ENCODE measurements at places on chromosomes 16 and 17.

DNA sequence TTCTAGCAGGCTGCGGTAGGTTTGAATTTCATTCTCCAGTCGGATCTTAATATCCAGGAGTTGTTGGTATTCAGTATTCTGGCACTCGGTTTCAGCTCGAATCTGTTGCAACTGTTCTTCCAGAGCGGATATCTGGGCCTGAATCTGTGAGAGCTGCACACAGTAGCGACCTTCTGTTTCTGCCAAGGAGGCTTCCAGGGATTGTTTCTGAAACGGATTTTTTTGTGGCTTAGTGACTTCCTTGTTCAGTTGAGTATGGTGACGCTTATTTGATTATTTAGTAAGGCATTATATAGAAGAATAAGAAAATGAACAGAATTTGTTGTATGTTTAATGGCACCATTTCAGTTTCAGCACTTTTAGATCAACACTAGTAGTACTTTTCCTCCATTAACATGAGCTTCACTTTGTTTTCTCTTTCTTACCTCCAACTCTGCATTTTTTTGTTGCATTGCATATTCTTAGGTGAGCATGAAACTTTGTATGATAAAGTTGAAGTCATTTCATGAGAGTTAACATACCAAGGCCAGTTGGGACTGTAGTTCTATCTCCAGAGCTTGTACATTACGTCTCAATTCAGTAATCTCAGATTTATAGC, 2.8 kb downstream of the KRT10 start:
- DNase-seq = no peak

GRCh38 chr17:43936434-43936833, 5.8 kb downstream of the PPY start:
- DNase-seq = no peak

DNA sequence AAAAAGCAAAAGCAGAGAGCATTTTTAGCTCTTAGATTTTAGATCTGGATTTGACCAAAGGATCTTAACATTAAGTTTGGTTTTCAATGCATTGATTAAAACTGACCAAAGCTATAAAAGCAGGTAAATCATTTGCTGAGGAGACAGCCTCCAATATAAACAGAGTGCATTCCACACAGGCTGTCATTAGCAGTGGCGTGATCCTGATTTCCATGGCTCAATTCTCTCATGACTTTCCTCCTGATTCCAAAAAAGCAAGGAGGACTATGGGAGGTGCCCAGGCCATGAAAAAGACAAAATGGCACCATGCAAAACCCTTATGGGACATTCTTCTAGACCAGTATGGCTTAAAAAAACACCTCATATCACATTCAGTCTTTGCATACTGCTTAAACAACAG, 53.5 kb downstream of the PARN start:
- DNase-seq = no peak

GRCh38 chr17:67841992-67842391, 16.7 kb downstream of the BPTF start:
- DNase-seq = no peak

DNA sequence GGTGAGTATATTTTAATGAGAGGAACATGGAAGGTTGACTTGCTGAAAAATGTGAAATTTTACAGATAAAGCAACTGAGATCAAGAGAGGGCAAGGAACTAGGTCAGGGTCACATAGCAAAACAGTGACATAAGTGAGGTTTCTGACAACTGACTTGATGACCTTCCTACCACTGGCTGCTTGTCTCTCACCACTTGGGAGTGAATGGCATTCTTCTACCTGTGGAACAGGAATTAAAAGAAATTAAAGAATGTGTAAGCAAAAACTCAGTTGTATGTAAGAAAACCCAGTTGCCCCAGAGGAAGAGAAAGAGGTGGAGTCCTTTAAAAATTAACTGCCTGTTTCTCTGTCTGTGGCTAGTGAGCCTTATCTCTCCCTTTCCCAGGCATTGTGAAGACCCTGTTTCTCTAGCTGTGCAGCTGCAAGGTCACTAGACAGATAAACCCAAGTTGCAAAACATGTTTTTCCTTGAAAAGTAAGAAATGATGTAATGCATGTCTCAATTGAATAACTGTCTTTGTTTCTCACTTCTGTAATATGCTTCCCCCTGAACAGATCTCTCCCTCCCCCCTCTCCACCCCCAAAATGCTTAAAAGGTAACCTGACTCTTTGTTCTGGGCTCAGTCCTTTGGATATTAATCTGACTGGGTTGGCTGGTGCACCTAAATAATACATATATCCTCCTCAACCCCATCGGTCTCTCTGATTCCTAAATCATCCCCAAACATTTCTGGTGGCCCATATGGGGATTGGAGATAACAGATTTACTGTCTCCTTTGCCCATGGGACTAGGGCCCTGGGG, 23.4 kb downstream of the ACSM1 start:
- DNase-seq = no peak

DNA sequence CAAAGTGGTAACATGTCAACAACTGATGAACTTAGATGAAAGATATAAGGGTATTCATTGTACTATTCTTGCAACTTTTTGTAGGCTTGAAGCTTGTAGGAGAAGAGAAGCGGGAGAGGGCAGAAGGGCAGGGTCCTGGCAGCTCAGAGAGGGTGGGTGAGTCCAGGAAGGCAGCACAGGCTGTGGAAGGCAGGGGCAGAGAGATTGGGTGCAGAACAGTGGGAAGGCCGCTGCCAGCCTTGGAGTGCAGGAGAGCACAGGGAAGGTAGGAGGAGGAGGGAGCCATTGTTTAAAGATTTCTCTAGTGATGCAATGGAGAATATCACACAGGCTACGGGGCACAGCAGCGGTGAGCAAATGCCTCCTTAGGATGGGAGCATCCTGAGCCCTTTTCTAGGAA, 104.3 kb downstream of the N4BP1 start:
- DNase-seq = no peak

- DNase-seq = no peak
These were observed 9.7 kb upstream of the ARL5C start for GRCh38 chr17:39175695-39176093.

DNA sequence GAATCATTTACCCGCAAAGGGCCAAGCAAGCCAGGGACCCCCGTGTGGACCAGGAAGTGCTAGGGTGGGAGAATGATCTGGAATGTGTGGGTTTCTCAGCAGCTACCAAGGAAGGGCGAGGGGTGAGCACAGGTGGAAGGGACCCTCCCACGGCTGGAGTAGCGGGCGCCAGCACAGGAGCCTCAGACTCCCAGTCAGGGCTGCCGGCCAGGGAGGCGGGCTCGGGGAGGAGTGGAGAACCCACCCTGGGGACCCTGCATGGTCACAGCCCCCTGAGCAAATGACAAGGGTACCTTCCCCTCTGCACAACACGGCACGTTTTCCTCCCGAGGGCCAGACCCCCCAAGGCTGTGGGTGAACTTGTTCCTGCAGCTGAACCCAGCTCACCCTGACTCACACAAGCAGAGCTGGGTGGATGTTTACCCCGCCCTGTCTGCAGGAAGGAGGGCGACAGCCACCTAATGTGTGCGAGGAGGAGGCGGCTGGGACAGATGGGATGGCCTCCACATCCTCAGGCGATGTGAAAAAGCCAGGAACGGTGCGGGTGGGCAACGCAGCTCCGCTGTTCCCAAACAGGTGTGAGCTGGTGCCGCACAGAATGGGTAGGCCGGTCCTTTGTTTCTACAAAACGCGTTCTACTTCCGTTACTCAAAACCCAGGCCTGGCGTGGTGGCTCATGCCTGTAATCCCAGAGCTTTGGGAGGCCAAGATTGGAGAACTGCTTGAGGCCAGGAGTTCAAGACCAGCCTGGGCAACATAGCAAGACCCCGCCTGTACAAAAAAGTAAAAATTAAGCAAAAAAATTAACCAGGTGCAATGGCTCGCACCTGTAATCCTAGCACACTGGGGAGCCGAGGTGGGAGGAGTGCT, 6.2 kb downstream of the ECI1 start:
- no peak for DNase-seq

- DNase-seq = no peak
These were observed 80.4 kb upstream of the IRX3 start for GRCh38 chr16:54366943-54367342.

GRCh38 chr17:51455211-51455610, 194.9 kb downstream of the UTP18 start:
- no peak for DNase-seq

- no peak for DNase-seq
These were observed 17.5 kb downstream of the HS3ST4 start for GRCh38 chr16:25709213-25709612.

GRCh38 chr16:72743011-72743761, 304.7 kb downstream of the ZFHX3 start:
- no peak for DNase-seq

Data from stimulated activated CD4-positive, alpha-beta T cell treated with anti-CD3 and anti-CD28 coated beads, Interleukin-2, amount 100 ng/mL, for 24 hours (primary cell).